ENCODE measurements at places on chromosomes 12 and 14.
A peak's percentile ranks its signal among the peaks of the same experiment; 100 is the strongest.

GRCh38 chr12:54253240-54253639 is 26.7 kb downstream of the CBX5 start:
- DNase-seq: no peak

DNA sequence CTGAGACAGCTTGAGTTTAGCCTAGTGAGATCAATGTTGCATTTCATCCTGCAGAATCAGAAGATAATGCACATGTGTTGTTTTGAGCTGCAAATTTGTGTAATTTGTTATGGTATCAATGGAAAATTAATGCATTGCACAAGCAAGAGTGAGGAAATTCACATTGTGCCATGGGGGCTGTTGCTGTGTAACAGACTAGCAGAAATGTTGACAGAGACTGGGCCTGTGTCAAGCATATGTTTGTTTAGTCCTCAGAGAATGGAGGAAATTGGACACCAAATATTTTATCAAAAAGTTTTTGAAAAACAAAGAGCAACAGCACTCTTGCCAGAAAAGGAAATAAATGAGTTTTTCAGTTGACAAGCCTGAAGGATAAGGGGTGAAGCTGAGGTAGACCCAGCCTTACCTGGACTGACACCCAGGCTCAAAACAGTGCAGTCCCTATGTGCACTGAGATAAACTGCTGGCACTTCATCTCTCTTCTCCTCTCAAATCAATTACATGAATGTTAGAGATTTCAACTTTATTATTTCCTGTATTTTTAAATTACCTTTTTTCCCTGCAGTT is 1150.0 kb downstream of the FSCB start:
- peak; percentile 17 for DNase-seq

- no peak for DNase-seq
These were observed 162.8 kb upstream of the RMST start for GRCh38 chr12:97299847-97300246.

DNA sequence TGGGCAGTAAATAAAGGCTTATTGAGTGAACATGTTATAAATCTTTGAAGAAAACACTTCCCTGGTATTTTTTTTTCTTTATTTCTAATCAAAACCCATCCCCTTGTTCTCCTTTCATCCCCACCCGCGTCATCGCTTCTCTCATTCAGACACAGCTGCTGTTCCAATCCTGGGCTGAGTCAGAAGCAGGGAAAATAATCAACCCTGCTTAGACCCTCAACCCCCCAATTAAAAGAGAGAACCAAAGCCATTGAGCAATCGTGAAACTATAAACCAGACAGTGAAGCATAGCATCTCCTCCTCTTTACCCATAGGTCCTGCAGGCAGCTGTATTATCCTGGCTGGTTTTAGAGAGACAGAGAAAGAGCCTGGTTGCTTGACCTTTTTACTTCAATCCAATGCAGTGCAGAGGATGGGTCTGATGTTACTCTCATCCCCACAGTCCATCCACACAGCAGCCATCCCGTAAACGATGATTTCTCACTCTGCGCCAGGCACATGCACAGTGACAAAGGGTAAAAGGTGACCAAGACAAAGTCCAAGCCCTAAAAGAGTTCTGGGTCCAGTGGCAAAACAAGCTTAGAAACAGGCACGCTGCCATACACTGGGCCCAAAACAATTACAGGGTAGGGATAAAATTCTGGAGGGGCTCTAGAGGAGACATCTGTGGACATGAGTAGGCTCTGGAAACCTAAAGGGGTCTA is 238.3 kb downstream of the GALC start:
- DNase-seq: no peak

DNA sequence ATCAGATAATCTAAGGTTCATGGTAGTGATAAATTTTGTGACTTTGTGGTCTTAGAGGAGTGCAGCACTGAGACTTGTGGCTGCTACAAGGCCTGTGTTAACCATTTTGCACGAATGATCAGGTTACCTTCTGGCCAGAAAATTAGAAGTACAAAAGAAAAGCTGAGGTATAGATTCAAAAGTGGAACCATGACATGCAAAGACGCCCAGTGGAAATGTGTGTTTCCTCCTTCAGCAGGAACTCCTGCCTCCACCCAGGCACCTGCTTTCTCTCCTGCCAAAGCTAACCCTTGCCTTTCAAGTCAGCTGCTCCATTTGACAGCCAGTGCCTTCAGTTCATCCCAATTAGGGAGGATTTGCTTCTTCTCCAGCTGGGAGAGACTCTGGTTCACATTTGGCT is 10.1 kb downstream of the PDE6H start:
- DNase-seq: no peak

DNA sequence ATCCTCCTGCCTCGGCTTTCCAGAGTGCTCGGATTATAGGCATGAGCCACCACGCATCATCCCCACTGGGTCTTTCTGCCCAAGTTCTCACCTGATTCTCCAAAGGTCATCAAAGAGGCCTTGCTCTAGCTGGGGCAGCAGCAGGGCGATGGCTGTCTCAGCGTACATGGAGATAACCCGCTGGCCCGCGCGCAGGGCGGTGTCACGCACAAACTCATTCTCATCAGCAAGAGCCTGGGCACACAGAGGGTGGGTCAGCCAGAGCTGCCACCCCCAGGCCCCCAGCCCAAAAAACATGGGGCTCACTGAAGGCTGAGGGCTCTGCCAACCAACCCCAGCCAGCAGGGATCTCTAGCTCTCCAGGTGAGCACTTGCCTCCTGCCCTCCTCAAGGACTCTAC is 27.7 kb upstream of the RAB35 start:
- no peak for DNase-seq

DNA sequence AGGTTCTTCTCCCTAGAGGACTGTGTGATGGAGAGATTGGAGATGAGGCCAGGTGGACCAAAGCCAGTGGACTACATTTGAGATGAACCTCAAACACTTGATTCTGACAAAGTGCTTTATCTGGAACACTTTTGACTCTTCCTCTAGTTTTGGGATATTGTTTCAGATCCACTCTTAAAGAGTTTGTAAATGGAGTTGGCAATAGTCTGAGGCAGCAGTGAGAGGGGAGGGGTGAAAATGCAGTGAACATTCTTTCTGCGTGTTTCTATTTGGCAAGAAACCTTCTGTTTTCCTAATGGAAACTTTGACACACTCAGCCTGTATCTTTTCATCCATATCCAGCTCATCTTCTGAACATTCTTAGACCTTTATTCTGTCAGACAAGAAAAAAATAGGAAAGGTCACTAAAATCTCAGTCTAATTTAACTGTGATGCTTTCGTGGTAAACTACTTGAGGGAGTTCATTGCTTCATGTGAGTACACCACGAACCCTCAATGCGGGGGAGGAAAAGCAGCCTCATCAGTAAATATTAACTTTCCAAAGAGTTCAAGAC is 57.4 kb upstream of the KCNJ8 start:
- no peak for DNase-seq

DNA sequence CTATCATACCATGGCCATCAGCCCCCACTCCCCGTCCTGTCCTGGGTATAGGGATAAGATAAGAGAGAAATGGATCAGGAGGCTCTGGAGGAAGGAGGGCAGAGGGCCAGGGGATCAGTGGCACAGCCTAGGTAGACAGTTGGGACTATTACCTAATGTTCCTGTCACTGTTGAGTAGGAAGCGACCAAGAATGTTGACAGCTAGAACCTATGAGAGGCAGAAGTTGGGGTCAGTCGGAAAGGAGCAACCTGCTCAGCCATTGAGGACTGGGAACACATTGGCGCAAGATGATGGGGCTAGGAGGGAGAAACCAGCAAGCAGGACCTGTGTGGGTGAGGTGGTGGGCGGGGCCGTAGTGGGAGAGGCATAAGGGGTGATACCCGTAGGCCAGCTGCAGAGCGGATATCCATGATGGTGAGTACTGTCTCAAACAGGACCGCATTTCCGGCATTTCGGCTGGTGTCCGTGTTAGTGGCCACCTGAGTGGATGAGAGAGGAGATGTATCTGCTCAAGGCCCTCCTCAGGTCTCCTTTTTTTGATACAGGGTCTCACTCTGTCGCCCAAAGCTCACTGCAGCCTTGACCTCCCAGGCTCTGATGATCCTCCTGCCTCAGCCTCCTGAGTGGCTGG is 3.3 kb downstream of the AP1G2 start:
- no peak for DNase-seq

GRCh38 chr14:59454139-59454538 is 11.0 kb downstream of the GPR135 start:
- DNase-seq: no peak

DNA sequence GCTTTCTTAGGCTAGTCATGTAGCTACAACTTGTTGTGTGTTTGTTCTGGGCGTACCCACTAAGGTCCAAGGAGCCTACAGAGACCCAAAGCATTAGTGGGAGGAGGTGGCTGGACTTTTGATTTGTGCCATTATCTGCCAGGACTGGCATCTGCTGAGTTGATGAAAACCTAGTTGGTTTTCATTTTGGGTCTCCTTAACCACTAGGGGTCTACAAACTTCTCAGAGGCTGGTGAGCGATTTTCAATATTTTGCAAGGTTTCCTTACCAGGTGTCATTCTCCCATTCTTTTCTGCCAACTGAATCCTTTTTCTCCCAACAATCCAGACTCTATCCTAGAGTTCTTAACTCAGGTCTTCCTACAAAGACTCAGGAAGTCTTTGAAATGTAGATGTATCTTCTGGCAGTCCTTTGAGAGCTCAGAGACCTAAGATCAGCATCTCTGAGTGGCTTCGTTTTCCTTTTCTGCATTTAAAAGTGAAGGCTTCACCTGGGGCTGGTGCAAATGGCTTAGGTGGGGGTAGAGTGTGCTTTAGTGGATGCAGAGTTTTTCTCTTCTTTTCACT is 150.0 kb upstream of the RMST start:
- DNase-seq: no peak

GRCh38 chr12:41653386-41654326 is 465.5 kb downstream of the PDZRN4 start:
- no peak for DNase-seq

- no peak for DNase-seq
These were observed 77.5 kb downstream of the CDK17 start for GRCh38 chr12:96322720-96323119.

All from NCI-H2029 (cell line).